ENCODE measurements at places on chromosomes 3 and 15.
A peak's percentile ranks its signal among the peaks of the same experiment; 100 is the strongest.

GRCh38 chr3:126551839-126552687 lies 6.7 kb downstream of the C3orf22 start:
- no peak for DNase-seq

DNA sequence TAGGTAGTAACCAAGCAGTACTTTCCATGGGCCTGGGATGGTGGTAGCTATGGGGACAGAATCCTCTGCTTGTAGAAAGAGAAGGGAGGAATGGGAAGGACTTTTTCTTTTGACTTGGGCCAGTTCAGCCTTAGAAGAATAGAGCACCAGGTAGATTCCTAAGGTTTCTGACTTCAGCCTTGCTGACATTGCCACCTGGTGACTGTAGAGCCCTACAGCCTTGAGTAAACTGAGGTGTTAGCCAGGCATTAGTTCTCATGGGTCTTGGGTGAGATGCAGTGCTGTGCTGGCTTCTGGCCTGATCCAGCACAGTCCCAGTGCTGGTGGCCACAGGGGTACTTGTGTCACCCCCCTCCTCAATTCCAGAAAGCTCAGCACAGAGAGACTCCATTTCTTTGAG lies 171.1 kb downstream of the ZBBX start:
- no peak for DNase-seq

DNA sequence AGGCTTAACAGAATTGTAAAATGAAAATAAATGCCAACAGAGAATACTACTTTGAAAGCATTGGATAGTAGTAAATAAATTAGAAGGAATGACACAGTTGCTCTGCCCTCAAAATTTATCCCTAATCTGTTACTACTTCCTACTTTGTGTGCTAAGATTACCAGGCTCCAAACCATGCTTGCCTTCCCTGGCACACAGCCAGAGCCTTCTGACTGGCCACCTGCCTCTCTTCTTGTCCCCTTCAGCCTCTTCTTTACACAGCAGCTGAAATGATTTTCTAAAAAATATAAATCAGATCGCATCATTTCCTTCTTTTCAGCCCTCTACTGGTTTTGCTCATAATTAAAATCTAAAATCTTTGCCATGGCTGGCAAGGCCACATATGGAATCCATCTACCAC lies 334.1 kb downstream of the FHIT start:
- no peak for DNase-seq

DNA sequence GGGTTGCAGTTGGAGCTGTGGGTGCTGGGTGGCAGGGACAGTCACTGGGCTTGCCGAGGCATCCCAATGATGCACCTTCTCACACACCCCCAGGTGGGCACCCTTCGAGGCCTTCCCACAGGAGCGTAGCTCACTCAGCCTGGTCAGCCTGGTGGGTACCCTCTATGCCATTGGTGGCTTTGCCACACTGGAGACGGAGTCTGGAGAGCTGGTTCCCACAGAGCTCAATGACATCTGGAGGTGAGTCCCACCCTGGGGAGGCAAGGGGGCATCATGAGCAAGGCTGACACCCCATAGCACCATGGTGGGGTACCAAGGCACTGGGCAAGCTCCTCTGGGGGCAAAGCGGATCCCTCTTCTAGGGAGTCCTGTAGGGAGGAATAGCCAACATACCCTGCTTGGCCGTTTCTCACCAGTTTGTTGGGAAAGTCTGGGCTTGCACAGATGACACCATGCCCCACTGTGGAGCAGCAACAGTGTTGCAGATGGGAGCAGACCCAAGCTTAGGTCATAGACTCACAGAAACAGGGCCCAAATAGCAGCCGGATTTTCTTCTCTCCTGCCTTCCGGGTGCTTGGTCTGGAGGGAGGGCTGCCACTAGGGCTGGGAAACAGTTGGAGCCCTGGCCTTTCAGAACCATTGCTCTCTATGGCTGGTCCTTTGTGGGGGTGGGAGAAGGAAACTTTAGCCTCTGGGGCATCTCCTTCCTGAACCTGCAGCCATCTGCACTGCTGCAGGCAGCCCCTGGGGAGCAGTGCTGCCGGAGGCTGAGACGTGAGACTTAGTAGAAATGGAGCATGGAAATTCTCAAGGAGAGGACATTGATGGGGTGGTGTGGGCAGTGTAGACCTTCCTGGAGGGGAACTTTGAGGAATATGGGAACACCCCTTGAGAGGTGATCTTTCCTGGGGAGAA lies 5.7 kb downstream of the KLHL40 start:
- DNase-seq = no peak

DNA sequence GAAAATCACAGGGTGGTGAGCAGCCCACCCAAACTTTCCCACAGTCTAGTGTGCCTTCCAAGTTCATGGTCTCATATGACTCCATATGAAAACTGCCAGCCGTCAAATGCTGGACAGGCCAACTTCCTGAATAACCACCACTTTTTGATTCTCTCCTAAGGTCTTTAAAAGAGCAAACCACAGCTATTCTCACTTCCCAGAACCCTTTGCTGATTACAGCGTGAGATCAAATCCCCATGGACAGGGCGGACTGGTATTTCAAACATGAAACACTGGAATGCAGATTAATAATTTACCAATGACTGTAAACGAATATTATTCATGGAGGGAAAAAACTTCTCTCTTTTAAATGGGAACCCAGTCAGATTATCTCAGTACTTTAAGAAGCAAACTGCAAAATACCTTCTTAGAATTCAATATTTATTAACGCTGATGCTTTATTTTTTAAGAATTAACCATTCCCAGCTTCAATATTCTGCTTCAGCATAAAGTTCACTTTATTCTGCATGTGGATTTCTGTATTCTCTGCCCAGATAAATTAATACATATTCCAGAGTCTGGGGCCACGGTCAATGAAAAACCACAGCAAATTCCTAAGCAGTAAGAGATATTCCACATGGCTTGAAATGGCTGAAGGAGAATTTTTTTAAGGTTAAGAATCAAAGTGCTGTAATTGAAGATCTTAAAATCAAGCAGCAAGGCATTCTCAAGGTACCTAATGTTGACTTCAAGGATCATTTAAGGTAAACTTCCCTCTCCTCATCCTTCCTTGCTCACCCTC lies 42.9 kb downstream of the MYO1E start:
- no peak for DNase-seq

DNA sequence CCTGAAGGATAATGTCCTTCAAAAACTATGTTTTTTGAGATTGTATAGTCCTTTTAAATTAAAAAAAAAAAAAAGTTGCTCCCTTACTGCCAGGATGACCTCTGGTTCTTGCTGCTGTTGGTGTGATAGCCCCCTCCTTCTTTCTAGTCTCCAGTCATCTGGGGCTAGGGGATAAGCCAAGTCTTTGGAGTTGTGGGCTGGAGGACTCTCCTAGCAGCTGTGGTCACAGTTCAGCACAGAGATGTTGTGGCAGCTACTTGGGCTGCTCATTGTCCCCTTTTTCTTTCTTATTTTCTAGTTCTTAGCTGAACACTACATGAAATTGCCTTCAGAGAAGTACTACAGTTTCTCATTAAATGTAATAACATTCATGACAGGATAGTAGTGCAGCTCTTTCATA lies 39.2 kb upstream of the APH1B start:
- peak; percentile 16 for DNase-seq

Measured in activated CD4-positive, alpha-beta T cell treated with anti-CD3 and anti-CD28 coated beads, Interleukin-10, Interleukin-2, amounts not matched to agents 100 ng/mL and 50 ng/mL, durations not matched to agents 16 hours and 8 hours (primary cell).